ENCODE measurements at places on chromosomes 3 and 15.

DNA sequence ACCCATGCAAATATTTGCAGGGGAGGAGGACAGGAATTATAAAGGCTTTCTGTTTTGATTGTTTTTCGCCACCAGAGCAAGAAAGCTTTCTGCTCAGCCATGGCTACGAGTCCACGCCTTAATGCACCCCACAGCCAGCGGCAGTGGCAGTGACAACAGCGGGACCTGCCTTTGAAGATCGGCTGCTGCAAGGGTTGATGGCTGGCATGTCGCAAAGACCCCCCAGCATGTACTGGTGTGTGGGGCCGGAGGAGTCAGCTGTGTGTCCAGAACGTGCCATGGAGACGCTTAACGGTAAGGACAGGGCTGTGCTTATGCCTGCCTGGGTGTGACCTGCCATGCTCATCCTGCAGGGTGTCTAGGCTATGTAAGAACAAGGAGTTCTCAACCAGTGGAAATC lies 5.3 kb downstream of the LRRK1 start:
- DNase-seq = no peak

DNA sequence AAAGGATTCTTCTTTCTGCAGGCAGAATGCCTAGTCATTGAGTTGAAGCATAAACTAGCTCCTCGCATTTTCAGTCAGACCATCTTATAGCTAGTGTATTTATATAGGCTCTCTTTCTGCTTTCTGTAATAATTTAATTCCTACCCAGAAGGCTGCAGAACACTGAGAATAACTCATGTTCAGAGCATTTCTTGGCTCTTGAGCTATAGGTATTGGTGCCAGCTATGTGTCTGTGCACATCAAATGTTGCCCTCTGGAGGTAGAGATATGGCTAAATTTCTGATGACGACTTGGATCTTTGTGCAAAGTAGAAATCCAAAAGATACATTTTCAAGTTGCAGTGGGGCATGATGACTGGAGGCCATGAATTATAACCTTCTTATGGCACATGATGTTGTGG lies 336.2 kb upstream of the TPM1 start:
- DNase-seq = no peak

DNA sequence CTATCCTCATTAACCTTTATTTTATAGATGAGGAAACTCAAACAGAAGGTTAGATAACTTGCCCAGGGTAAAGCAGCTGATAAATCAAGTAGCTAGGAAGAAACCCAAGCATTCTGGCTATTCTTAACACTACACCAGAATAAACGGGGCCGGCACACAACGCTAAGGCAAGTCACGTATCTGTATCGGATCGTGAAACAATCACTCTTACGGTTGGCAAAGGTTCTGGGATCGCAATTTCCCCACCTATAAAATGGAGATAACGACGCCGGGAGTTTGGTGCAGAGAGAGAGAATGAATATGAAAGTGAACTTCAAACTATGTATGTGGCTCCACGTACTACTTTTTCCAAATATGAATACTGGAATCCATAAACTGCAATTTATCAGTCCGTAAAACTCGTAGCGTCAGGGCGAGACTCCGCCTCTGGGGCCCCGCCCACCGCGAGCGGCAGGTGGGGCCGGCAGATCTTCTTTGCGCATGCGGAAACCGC lies 252 bp upstream of the ARMC8 start:
- peak; percentile 83 for DNase-seq

GRCh38 chr3:48240000-48240963 lies 622 bp upstream of the ZNF589 start:
- no peak for DNase-seq

GRCh38 chr15:88810446-88810845 lies 7.2 kb downstream of the ACAN start:
- DNase-seq = no peak

DNA sequence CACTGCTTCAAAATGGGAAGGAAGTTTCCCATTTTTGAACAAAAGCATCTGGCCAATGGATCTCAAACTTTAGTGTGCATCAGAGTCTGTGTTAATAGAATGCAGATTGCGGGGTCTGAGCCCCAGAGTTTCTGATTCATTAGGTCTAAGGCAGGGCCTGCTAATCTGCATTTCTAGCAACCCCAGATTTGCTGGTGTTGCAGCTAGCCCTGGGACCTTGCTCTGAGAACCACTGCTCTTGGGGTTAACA lies 30.7 kb upstream of the USP3 start:
- no peak for DNase-seq

GRCh38 chr3:44584646-44585501 lies at the start of gene ZNF660:
ZNF660 (plus strand) TSS chr3:44584964; CDS start chr3:44594194, 9,230 bp downstream.
- no peak for DNase-seq

DNA sequence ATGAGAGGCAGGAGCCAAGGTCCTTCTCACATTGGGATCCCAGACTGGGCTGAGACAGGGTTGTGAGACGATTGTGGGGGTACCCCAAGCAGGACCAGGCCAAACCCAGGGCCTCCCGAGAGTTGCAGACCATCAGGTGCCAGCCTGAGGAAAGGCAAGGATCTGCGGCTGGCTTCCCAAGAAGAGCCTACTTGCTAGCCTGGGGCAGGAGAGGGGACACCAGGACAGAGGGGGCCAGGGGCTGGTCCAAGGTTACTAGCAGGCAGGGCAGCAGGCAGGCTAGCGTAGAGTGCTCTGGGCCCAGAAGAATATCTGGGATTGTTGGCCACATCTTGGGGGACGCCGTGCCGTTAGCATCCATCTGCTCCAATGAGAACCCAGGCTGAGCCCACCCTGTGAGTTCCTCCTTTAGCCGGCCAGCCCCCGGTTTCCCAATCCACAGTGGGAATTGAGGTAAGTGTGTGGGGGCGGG lies 546 bp downstream of the CISH start:
- DNase-seq = no peak

DNA sequence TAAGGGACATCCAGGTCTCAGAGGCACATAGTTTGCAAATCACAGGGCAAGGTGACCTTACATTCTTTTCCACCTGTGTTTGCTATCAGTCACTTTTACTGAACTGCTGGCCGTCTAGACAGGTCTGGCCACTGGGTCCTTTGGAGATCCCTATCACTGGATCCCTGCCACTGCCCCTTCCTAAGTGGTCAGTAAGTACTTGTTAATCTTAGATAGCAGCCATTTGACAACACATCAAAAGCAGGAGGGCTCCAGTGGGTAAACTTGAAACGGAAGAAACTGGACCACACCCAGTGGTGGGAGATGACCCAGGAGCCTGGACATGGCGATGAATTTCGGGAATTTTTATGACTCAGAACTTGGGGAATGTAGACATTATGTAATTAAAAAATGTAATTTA lies 28.9 kb upstream of the RASGRP1 start:
- DNase-seq = no peak

DNA sequence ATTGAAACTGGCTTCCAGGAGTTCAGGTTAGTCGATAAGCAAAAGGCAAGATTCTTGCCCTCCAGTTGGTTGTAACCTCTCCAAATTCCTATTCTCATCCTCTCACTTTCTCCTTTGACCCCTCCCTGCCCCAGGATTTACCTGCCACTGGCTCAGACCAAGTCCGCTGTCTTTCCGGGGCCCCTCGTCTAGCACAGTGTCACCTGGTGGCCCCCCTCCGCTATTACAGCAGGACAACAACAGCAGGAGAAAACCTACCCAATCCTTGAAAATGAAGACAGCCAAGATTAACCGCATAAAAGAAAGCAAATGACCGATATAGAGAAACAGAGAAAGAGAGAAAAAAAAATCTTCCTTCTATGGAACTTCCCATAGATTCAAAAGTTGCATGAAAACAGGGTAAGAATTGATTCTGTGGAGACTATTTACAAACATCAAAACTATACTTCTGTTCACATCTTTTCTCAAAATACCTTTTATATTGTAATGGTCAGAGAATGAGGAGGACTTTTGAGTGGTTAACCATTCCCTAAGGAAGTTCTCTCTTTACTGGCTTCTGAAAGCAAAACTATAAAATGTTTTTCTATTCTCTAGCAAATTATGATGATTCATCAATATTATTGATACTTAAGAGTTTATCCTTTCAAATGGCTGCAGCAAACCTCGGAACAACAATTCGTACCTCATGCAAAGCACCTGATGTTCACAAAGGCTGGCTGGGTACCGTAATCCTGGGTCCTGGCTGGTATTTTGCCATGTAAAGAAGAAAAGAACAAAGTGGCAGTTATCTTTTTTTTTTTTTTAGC lies 10.0 kb upstream of the ST8SIA2 start:
- no peak for DNase-seq

GRCh38 chr3:30681649-30682211 lies 75.3 kb downstream of the TGFBR2 start:
- DNase-seq = no peak

GRCh38 chr15:70253461-70254156 lies 155.9 kb upstream of the TLE3 start:
- no peak for DNase-seq

- DNase-seq = no peak
These were observed 283.9 kb upstream of the CTNNB1 start for GRCh38 chr3:40915346-40915865.

DNA sequence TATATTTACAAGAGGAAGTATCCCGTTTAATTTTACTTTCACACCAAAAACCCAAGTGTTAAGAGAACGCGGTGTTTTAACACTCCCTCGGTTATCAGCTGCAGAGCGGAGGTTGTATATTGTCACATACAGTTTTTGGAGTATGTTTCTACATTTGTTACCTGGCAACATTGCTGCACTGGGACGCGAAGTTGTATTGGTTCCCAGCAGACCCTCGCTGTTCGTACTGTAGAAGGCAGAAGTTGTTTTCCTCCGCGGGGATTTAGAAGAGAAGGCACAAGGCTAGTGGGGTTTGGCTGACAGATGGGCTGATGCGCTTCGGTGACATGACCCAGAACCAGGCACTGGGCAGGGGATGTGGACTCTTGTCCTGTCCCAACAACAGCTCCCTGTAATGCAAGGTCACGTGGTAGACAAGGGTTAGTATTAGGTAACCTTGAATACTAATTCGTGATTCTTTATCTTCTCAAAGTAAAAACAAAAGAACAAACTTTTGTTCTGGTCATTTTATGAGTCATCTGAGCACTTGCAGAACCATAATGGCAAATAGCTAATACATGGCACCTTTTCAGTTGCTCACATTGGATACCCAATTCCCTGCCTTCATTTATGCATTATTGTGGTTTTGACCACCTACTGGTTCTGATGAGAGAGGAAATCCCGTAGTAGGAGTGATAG lies 230.4 kb upstream of the BHLHE40 start:
- peak; percentile 77 for DNase-seq

DNA sequence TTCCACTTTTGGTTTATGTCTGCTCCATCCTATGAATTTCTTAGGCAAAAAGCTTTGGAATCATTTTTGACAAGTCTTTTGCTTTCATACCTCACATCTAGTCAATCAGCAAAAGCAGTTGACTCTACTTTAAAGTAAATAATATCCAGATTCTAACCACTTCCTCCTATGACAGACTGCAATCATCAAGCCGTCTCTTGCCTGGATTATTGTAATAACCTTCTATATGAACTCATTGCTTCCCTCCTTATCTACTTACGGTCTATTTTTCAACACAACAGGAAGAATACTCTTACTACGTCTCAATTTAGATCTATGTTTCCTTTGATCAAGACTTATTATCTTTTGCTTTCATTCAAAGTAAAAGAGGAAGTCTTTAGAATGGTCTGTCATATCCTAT lies 20.7 kb downstream of the CLDN1 start:
- DNase-seq = peak; percentile 22

DNA sequence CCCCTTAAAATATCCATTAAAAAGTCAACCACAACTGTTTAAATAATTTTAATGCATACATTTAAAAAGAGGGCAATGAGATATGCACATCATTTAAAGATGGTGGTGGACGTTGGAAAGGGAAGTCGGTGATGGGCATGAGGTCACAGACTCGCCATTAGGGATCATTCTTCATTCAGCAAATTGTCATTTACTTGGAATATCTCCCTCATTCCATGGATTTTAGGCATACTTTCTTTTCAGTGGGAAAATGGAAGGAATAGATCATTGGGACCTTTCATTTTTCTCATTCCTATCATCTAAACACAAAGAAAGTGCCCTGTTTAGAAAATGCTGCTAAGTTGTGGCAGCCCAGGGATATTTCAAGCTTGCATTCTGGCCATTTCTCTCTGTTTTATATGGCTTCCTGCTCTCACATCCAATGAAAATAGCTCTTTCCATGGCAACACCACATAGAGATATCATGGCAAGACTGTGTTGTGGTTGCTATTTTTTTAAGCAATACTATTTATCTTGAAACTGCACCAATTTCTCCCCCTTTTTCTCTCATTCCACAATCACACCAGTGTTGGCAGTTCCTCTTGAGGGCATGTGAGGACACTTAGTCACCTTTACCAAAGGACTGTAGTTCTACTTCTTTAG lies 40.7 kb upstream of the LMCD1 start:
- no peak for DNase-seq

DNA sequence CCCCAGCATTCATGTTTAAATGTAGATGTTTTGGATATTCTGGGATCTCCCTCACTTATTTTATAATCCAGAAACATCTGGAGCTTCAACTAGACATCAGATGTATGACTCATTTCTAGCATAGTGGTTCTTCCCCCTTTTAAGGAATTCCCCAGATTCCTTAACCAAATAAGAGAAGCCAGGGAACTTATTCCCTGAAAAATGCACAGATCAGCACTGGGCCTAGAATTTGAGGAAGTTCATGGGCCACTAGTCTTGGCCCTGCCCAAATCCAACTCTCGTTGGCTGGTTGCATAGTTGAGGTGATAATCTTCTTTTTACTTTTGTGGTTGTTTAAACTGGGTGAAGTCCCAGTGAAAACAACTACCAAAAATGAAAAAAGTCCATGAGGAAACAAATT lies 20.4 kb downstream of the RARRES1 start:
- DNase-seq = no peak

DNA sequence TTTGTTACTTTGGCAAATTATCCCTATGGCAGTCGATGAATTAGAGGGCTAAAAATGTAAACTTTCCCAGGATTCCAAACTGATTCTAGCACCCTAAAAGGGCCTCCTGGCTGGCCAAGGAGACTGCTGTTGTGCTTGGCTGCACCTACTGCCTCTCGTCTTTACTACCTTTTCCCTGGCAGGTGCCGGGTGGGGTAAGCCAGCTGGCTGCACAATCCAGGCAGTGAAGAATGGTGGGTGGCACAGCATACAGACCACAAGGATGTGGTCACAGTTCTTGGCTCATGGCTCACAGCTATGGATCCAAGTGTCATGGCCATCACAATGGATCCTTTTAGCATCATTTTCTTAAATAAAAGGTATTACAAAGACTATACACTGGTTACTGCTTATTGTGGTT lies 20.7 kb upstream of the SLC25A26 start:
- no peak for DNase-seq

All from MV-4-11 (cell line).